Effector memory CD4-positive, alpha-beta T cell (primary cell): ENCODE measurements at places on chromosomes 7 and 10.

DNA sequence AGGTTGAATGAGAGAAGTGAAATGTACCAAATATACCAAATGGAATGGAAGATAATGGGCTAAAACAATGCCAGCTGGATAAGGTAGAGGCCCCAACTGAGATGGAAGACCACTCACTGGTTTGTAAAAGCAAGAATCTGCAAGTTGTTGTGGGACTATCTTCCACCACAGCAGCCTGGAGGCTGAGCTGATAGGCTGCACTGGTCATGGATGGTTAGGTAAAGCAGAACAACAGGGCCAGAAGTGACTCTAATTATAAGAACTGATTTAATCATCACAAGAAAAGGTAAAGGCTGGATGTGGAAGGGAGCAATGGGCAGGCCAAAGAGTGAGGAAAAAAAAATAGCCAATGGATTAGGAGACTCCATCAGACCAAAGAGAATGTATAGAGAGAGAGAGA lies 11.8 kb downstream of the TFEC start:
- DNase-seq: no peak

DNA sequence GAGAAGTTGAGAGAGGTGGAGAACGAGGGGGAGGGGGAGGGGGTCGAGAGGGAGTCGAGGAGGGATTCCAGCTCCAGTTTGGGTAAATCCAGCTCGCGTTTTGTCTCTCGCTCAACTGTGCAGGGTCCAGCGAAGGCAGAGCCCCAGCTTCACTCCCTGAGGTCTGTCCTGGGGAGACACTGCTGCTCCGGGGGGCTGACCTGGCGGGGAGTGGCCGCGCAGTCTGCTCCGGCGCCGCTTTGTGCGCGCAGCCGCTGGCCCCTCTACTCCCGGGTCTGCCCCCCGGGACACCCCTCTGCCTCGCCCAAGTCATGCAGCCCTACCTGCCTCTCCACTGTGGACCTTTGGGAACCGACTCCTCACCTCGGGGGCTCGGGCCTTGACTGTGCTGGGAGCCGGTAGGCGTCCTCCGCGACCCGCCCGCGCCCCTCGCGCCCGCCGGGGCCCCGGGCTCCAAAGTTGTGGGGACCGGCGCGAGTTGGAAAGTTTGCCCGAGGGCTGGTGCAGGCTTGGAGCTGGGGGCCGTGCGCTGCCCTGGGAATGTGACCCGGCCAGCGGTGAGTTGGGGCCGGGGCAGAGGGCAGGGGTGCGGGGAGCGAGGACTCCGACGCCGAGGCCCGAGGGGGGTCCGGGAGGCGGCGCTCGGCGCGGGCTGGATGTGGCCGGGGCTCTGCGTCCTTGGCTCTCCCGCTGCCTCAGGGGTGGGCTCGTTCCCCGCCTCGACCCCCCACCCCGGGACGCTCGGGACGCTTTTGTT lies at the start of gene TET1:
TET1 (plus strand) TSS at position 152 of the 757 bp plus-strand sequence. CDS start 12,002 bp downstream, outside the sequence.
- no peak for DNase-seq

DNA sequence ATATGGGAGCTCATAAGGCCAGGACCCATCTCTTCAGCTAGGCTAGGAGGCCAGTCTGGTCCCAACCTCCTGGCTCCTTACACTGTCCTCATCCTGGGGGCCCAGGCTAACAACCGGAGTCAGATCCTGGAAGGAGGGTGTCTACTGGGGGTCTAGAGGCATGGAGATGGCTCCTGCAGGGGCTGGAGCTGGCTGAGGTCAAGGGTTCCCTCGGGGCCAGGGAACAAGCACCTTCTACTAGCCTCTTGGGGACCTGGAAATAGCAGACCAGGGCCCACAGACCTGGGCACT lies 37.2 kb downstream of the CLRN3 start:
- no peak for DNase-seq

DNA sequence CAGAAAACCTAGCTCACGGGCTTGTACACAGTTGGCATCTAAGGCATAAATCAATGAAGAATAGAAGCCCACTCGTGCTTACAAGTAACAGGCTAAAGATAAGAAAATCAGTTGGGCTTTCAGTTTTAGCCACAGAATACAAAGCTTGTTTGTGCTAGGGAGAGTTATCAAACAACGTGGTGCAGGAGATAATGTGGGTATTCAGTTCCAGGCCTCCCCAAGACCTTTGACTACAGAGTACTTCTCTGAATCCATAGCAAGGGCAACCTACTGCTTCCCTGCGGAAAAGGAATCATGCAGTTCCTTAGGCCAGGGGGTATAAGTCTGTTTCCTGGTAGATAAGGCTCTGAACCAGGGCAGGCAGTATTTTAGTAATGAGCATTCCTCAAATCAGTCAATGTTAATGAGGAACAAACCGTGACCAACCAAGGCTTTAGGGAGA lies 219.5 kb upstream of the CSTF2T start:
- no peak for DNase-seq

DNA sequence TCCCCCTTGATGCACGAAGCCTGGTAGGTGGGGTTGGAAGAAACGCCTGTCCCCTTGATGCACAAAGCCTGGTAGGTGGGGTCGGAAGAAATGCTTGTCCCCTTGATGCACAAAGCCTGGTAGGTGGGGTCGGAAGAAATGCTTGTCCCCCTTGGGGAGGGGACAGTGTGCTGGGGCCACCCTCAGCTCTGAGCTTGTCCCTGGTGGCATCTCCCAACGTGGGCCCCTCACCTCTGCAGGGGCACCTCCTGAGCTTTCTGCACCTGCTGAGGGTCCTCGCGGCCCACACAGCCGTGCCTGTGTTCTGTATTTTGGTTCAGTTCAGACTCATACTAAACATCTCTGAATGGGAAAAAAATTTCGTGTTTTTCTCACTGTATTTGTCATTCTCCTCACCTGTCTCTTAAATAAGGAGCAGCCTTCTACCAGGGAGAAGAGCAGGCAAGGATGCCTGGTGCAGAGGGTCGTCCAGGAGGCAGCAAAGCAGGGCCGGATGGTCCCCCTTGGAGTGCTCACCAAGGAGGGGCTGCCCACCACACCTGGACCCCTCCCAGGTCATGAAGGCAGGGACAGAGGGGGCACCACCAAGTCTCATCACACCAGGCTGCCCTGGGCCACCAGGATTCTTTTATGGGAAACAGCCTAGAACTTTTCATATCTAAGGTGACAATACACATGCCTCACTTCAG lies 24.7 kb downstream of the VIPR2 start:
- DNase-seq: no peak

GRCh38 chr10:97335188-97335619 lies 675 bp upstream of the FRAT2 start:
- no peak for DNase-seq

- no peak for DNase-seq
Observed at GRCh38 chr10:125762692-125763648, 12.7 kb downstream of the MMP21 start.

GRCh38 chr7:7696458-7697119 lies 21.8 kb downstream of the RPA3 start:
- no peak for DNase-seq

- DNase-seq: no peak
Observed at GRCh38 chr10:94065362-94065761, 71.6 kb downstream of the PLCE1 start.

DNA sequence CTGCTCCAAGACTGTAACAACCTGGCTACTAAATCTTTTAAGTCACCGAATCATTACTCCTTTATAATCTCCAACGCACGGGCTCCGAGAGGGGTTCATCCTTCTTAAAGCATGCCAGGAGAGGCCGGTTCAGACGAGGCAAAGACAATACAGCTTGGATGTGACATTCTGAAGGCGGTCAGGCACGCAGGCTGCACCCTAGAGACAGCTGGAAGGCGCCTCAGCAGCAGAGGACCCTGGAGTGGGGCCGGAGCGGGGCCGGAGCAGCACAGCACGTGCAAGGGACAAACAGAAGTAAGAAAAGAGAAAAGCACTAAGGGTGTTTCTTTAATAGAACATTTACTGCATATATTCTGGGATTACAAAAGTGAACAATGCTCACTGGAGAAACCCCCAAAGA lies 97.8 kb upstream of the PPP2R2D start:
- DNase-seq: no peak

- no peak for DNase-seq
Observed at GRCh38 chr10:18860631-18861240, 187.9 kb upstream of the MALRD1 start.

DNA sequence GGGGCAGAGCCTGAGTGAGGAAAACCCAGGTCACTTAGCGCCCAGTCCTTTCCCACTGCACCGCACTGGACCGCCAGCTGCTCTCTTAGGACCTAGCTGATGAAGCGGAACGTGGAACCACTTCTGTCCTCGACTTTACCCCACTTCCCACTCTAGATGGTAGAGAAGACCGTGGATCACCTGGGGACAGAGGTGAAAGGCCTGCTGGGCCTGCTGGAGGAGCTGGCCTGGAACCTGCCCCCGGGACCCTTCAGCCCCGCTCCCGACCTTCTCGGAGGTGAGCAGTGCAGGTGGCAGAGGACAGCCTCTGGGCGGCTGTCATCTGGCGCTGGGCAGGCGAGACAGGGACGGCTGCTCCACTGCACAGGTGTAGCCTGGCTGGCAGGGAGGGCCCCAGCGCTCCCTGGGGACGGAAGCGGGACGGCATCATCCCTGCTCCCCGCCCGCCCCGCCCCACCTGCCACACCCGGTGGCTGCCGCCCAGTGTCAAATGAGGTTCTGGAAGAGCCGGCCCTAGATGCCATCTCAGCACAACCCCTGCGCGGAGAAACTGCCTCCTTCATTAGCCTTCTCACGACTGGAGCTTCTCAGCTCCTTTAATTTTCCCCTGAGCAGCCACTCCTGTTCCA lies 11.7 kb downstream of the PLAC9 start:
- DNase-seq: peak; percentile 6

- no peak for DNase-seq
Observed at GRCh38 chr7:5500777-5501350, 77.2 kb upstream of the TNRC18 start.

GRCh38 chr10:70475661-70476060 lies 2.9 kb upstream of the PALD1 start:
- DNase-seq: no peak

DNA sequence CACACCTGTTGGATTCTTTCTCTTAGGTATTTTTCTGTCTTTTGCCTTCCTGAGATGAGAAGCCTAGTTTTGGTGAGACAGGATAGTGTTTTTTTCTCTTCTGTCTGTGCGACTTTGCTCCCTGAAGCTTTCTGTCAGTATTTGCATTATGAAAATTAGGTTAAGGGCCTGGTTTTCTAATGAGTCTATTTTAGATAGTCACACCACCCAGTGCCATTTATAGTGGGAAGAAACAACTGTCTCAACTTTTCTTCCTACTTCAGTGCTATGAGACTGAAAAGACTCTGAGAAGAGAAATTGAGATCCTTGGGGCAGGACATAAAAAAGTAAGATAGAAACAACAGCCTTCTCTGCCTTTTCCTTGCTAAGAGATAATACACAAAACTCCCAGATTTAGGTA lies 53.6 kb downstream of the MINPP1 start:
- no peak for DNase-seq

DNA sequence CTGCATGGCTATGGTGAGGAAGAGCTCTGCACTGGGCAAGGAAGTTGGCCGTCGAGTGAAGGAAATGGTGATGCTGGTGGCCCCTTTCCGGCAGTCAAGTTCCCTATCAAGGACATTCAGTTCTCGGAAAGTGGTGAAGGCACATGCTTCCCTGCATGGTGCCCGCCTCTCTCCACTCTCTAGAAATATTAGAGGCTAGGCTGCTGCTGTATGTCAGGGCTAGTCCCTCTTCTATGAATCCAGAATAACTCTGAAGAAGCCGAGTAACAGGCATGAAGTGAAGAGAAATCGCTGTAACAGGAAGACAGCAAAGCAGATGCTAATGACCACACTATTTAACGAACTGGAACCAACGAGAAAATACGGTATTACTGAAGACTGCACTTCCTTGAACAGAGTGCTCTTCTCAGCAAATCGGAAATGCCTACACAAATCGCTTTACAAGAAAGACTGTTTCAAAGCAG lies 5.4 kb downstream of the IDI1 start:
- DNase-seq: no peak
